ENCODE measurements at places on chromosomes 16 and 17.

DNA sequence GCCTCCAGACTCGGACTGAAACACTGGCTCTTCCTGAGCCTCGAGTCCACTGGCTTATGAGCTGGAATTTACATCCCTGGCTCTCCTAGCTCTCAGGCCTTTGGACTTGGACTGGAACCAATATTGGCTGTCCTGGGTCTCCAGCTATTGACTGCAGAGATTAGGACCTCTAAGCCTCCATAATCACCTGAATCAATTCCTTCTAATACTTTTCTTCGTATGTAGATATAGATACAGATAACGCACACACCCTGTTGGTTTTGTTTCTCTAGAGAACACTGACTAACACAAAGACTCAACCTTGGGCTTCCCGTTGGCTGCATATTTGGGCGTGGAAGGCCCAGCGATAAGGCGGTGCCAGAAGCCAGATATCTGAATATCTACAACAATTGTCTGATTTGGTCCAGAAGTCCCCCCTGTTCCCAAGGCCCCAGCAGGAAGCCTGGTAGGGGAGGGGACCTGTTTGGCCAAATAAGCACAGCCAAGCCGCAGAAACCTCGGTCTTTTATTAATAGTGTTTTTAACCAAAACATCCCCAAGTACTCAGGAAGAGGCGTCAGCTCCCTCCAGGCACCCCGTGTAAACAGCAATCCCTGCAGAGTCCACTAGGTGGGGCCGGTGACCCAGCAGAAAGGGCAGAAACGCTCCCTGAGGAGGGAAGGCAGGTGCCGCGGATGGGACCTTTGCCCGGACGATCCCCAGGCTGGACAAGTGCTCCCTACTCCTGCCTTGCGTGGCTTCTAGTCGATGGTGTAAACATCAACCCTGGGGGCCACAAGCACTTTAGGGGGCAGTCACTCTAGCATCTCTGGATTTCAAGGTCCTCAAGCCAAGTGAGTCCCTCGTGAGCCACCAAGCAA is 57.0 kb downstream of the ABR start:
- DNase-seq = no peak

- DNase-seq = no peak
These were observed 898 bp downstream of the SNAI3 start for GRCh38 chr16:88685156-88686061.

GRCh38 chr17:36532435-36532975 is 2.2 kb downstream of the MYO19 start:
- DNase-seq = no peak

- DNase-seq = no peak
These were observed 17.2 kb downstream of the RARA start for GRCh38 chr17:40326014-40326831.

DNA sequence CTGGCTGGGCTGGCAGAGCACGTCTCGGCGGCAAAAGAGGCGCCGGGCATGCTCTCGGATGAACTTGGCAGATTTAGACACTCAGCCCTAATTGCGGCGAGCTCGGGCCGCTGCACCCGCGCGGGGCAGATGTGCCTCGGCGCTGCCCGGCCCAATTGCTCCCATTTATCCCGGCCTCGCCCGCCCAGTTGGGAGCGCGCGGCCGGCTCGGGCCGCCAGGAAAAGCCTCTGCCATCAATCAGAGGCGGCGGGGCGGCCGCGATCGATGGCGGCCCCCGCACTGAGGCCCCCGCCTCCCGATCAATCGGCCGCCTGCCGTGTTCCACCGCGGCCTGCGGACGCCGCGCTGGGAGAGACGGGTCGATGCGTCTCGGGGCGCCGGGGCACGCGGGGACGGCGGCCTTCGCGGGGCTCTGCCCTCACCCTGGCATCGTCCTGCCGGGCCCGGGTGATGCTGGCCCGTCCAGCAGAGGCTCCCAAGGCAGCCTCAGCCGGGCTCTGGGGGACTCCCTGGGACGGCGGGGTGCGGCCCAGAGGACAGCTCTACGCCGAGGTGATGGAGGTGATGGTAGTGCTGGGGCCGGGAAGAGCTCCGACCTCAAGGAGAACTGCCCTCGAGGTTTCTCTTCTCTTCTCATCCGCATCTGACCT is 200.9 kb upstream of the N4BP1 start:
- no peak for DNase-seq
